Activated T-helper 2 cell treated with anti-CD3 and anti-CD28 coated beads, Interferon-gamma antibody, Interleukin-2, Interleukin-4, amounts not matched to agents 10 μg/mL and 5 μg/mL and 100 μg/mL, durations not matched to agents 14 hours and 24 hours and 36 hours (primary cell): ENCODE measurements at places on chromosomes 11 and 22.

GRCh38 chr22:31496735-31497146 lies 405 bp downstream of the SFI1 start:
- peak; percentile 45 for DNase-seq

DNA sequence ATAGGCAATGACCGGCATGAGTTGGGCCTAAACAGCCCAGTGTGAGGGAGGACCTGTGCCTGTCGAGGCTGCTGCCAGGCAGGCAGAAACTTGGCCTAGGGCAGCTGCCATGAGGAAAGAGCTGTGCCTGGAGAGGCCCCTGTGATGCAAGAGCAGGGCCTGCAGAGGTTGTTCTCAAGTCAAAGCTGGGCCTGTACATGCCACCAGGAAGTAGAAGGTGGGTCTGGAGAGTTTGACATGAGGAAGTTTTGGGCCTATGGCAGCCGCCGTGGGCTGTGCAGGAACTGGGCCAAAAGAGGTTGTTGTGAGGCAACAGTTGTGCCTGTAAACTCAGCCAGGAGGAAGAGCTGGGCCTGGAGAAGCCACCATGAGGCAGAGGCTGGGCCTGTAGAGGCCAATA lies 43.2 kb downstream of the OR4C45 start:
- DNase-seq: no peak

DNA sequence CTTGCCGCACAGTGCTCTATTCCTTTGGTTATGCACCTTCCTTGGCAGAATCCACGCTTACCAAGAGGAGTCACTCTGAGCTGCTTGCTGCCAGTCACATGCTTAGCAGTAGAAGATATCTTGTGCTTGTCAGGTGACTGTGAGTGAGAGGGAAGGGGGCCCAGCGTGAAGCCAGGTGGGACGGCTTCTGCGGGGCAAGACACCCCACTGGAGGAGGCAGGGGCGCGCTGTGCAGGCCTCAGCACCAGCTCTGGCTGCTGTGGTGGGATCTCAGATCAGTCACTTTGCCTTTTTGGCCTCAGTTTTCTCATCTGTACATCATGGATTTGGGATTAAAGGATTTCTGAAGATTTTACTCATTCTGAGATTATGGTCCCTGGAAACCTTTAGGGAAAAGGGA lies 63.9 kb upstream of the B3GAT1 start:
- no peak for DNase-seq

DNA sequence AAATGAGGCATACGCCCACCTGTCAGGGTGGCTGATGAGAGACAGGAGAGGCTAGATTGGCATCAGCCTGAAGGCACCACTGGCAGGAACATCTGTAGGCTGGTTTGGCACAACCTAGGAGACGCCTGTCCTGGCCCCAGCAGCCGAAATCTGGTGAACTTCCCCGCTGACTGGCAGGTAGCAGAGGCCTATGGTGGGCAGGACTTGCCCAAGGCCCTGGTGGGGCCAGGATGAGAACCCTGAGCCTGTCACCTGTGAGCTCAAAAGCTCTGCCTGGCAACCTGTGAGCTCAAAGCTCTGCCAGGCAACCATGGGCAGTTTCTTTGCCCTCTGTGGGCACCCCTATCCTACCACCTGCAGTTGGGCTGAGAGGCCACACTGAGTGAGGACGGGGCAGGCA lies 2.5 kb downstream of the DERL3 start:
- no peak for DNase-seq

DNA sequence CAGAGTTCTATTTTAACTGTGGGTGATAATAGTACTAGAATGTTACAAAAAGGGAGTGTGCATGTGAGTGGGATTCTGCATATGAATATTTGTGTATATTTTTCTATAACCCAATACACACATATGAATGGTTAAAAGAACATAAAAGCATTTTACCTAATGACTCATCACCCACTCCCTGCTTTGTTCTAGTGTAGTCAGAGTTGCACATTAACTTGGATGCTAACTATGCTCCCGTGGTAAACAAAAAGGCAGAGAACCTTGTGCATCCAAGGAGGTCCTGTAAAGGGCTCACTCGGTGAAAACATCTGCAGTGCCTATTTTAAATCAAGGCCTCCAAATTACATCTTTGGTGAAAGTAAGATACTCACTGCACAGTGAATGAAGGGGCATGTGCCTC lies 1289.4 kb downstream of the LRRC4C start:
- no peak for DNase-seq

GRCh38 chr22:27810609-27811151 lies 9.1 kb upstream of the MN1 start:
- no peak for DNase-seq

- no peak for DNase-seq
These were observed 583 bp downstream of the TNNI2 start for GRCh38 chr11:1839204-1839923.

DNA sequence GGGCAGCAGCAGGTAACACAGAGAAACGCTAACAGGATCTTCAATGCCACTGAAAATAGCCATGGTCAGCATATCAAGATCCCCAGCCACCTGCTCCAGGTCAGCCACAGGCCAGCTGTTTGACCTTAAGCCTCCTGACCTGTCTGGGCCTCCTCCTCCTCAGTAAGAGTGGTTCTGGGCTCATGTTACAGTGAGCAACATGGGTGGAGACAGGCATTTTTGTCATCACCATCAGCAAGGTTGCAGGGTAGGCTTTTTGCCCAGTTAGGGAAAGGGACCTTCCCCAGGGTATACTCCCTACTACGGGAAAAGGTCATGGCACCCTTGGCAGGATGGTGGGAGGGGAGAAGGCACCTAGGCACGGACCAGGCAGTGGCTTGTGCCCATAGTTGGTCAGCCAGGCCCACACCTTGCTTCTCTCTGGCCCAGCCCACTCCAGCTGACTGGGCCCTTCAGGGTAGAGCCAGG lies 131.8 kb upstream of the PARVA start:
- no peak for DNase-seq

GRCh38 chr11:111602865-111603610 lies 789 bp downstream of the SIK2 start:
- DNase-seq: no peak

GRCh38 chr11:64349404-64349803 lies 9.4 kb downstream of the CCDC88B start:
- no peak for DNase-seq

DNA sequence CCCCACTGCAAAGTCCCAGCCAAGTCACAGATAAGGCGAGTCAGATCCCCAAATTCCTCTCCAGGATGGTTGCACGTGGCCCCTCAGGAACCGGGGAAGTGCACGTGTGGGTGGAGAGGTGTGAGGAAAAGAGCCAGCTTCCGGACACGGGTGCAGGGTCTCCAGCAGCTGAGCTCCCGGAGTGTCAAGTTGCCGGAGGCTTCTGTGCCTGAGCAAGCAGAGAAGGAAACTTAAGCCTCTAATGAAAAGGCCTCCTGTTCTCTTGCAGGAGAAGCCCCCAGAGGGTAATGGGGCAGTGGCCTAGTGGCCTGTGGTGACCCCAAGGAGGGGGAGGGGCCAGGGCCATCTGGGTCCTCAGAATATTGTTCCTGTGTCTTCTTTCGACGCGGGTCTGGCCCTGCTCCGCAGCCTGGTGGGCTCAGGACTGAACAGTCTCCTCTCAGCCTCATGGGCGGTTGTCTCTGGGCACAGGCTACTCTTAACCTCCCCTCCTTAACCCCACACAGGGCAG lies 147.9 kb downstream of the FEZ1 start:
- DNase-seq: no peak

GRCh38 chr22:29129808-29130140 lies 56.9 kb downstream of the KREMEN1 start:
- DNase-seq: no peak

- DNase-seq: no peak
These were observed at the start of gene GAS2 for GRCh38 chr11:22666325-22666687. Gene GAS2 (plus strand): TSS chr11:22666611. CDS start chr11:22674870, 8,259 bp downstream.

DNA sequence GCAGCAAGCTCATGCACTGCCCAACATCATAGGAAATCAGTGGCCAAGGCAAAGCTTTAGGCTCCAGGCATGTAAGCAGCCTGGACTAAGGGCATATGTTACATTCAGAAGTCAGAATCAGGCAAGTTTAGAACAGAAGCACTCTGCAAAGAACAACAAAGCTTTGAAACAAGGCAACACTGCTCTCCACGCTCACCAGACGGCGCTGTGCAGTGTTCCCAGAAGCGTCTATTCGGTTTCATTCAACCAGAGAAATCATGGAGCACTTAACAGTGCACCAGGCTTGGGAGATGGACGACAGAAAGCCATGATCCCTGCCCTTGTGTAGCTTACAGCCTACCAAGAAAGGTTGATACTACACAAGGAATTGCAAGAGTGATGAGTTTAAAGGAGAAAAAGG lies 555.8 kb downstream of the BUD13 start:
- DNase-seq: no peak

GRCh38 chr11:65814131-65814985 lies 19.4 kb upstream of the SNX32 start:
- DNase-seq: no peak

DNA sequence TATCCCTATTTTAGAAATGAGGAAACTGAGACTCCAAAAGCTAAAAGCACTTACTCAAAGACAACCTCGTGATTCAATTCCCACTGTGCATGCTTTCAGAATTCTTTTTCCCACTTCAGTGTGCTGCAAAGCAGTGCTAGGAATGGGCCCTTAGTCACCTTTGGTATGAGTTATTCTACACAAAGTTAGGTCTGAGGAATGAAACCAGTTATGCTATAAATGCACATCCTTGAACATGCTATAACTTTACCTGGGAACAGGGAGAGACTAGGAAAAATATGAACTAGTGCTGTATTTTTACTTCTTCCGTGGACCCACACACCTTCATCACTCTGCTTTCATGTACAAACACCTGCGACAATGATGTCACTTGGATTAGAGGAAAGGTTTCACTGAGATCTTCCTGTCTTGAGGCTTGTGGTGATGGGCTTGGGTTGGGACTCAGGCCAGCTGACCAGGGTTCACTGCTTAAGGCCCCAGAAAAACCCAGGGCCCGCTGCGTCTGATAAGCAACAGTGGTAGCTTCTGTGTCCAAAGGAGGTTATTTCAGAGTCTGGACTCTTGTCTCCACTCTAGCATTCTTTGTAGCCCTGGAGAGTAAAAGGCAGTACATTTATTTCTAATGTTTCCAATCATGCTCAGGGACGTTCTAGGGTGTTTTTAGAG lies 81.6 kb downstream of the ZC3H12C start:
- DNase-seq: no peak

- no peak for DNase-seq
These were observed 1.5 kb upstream of the GRM5 start for GRCh38 chr11:89067264-89067663.

GRCh38 chr11:18566406-18566805 lies 22.1 kb downstream of the UEVLD start:
- DNase-seq: no peak

GRCh38 chr11:28838741-28839140 lies 730.6 kb downstream of the METTL15 start:
- no peak for DNase-seq

- DNase-seq: no peak
These were observed 329.5 kb downstream of the OPCML start for GRCh38 chr11:133202816-133203215.

DNA sequence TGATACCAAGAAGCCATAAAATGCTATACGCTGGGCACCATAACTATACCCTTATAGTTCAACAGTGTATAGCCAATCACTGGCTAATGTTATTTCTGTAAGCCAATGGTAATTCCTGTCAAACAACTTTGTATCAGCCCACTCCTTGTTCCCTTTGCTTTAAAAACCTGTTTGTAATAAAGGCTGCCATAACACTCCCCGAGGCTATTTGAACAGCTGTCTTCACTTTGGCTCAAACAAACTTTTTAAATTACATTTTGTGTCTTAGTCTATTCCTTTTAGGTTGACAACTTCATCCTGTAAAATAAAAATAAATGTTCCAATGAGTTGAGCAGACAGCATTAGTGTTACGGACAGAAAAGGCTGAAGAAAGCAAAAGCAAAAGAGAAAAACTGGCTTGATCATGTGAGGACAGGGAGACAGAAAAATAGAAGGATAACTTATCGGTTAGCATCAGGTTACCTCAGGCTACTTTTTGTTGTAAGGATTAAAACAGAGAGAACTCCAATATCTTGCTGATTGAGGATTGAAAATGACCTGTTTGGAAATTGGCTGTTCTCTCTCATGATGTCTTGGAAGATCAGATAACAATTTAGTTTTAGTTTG lies 95.0 kb downstream of the AASDHPPT start:
- no peak for DNase-seq

- peak; percentile 56 for DNase-seq
These were observed 17.8 kb upstream of the WNT7B start for GRCh38 chr22:45994491-45995404.

- DNase-seq: no peak
These were observed 162.5 kb upstream of the ISX start for GRCh38 chr22:34903416-34903815.

GRCh38 chr22:30876915-30877553 lies 91.5 kb downstream of the MORC2 start:
- no peak for DNase-seq

GRCh38 chr11:57345555-57346211 lies 7.5 kb downstream of the P2RX3 start:
- no peak for DNase-seq

GRCh38 chr22:43862074-43862881 lies at the start of gene SULT4A1:
Gene SULT4A1 (minus strand): TSS chr22:43862513. CDS start chr22:43862382, 131 bp downstream.
- DNase-seq: no peak

DNA sequence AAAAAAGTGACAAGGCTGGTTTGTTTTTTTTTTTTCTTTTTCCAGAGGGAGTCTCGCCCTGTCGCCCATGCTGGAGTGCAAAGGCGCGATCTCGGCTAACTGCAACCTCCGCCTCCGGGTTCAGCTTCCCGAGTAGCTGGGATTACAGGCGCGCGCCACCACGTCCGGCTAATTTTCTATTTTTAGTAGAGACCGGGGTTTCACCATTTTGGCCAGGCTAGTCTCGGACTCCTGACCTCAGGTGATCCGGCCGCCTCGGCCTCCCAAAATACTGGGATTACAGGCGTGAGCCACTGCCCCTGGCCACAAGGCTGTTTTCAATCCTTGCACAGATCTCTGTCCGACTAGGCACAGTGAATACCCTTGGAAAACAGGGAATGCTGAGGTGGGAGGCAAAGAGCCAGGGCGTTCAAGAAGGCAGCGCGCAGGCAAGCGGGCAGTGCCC lies 566 bp downstream of the ATP6V1E1 start:
- no peak for DNase-seq

DNA sequence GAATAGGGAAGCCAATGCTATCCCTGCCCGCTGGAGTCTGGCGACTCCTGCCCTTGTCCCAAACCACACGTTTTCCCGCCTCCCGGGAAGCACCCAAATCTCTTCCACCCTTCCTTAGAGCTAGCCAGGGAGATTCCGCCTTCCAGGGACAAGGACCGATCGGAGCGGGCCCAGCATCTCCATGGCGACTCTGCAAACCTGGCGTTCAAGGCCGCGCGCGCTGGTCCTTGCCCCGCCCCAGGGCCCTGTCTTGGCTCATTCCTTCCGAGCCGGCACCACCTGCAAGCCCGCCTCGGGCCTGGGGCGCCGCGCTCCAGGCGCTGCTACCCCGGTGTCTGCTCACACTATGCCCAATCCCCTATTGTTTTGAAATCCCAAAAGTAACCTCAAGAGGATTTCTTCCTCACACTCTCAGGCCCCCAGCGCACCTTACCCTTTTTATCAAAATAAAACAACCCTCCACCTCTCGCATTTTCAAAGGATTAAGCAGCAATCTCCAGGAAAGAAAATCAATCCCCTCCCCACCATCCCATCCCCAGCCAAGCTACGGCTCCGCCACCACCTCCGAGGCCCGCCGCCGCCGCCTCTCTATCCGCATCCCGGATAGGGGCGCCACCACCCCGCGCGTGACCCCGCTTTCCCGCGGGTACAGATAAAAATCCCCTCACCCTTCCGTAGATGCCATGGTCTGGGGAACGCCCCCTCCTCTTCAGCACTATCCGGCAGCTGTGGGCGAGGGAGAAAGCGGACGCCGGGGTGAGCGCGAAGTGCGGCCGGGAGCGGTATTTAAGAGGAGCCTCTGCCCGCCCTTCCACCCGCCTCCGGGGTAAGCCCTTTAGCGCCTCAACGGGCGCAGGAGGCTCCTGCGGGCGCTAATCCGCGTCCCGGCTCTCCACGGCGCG lies 825 bp downstream of the SLC1A2 start:
- DNase-seq: no peak
